CD4-positive, alpha-beta T cell (primary cell): ENCODE measurements at places on chromosomes 16 and 17.

DNA sequence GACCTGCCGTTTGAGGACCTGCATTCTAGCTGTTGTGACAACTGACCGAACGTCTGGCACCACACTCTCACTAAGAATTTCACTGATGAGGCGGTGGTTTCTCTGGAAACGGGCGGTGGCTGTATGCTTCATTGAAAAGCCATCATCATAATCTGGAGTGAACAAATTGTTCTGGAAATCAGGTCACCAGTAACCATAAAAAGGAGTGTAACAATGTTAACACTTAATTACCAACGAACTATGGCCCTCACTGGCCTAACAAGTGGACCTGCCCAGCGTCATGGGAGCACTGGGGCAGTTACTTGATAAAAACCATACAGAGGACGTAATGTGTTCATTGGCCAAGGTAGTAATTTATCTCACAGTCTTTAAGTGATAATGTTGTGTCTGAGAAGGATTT is 15.4 kb downstream of the SMARCE1 start:
- DNase-seq = no peak

GRCh38 chr16:50565428-50565827 is 17.2 kb downstream of the NKD1 start:
- DNase-seq = no peak

DNA sequence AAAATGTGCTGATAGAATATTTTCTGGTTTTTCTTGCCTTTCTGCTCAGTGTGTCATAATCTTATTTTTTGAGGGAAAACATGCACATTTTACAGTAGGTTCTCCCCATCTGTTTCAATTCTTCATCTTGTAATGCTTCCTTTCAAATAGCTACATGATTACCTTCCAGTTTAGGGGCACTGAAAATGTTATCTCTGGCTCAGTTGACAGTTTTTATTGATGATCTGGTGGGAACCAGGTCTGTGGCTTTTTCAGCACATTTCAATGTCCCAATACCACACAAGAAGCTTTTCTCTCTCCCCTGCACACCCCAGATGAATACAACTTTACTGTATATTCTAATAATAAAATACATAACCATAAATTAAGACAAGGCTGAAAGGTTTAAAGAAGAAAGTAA is 36.5 kb downstream of the FTO start:
- DNase-seq = no peak

- DNase-seq = no peak
Observed at GRCh38 chr16:73326770-73327470, 279.0 kb upstream of the ZFHX3 start.

DNA sequence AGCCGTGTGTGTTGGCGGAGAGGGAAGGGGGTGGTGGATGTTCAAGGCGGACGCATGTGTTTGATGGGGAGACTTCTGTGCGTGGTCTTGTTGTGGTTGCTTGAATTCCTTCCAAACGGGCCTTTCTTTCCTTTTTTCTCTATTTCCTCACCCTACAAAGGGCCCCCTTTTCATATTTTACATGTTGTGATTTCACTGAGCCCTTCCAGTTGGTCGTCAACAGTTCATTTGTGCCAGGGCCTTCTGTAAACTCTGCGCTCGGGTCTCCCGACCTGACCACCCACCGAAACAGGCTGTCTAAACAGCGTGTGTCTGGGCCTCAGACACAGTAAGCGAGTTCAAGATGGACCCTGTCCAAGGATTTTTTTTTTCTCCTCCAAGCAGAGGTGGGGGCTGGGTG is 228.4 kb downstream of the IRF8 start:
- no peak for DNase-seq
